ENCODE measurements at places on chromosomes 2 and 18. TPM values are rescaled to one million over a fixed set of nuclear protein-coding genes. Genes with fewer than 3 reads are reported as not detected.

CTAGE1 gene
- not detected for total RNA-seq

RBBP8 gene
- total RNA-seq = 14.0 TPM

DNA sequence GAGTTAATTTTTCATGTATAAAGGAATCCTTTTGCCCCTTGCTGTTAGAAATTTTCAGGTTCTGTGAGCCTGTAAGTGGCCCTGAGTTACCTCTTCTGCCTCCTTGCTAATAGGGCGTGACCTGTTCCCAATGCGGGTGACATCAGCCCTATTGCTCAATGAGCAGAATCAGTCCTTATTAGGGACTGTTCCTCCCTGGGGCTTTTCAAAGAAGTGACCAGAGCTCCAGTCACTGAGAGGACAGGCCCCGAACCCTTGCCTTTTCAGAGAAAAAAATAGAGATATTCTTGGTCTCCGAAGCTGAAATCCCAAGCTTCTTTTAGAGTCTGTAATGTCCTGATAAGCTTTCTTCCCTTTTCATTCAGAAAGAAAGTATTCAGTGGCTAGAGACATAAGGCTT lies 8.2 kb upstream of the APOB start:
- no peak for DNase-seq

DNA sequence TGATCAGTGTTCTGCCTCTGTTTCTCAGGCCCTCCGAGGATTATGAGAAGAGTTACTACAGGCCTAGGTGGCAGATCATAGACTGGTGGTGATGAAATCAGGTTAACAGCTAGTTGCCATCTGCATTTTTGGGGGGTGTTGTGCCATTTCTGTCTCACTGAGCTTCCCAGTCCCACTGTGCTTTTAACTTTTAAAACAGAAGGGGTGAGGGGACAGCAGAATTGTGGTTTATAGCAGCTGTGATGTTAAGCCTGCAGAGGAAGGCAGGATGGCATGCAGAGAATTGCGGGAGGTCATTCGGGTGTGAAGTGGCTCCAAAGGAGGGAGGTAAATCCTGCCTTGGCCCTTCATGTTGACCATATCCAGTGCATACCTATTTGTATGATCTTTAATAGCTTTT lies 5.0 kb downstream of the CAB39 start:
- DNase-seq = no peak

- DNase-seq = no peak
These were observed 12.9 kb upstream of the TEX51 start for GRCh38 chr2:126885751-126886210.

DNA sequence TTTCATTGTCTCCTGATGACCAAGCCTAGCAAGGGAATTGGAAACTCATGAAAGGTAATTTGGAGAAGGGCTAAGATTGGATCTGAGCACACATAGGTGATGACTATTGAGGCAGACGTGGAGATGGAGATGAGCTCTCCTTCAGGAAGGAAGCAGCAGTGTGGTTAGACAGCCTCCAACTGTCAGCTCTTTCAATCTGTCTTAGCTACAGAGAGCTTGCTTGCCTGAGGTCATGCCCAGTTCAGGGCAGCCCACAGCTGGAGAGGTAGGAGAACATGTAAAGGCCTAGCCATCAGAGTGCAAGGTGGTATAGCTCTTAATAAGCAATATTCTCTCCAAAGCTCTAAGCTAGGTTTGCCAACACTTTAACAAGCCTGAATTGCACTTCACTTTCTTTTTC lies 79.2 kb downstream of the THSD7B start:
- DNase-seq = no peak

DNA sequence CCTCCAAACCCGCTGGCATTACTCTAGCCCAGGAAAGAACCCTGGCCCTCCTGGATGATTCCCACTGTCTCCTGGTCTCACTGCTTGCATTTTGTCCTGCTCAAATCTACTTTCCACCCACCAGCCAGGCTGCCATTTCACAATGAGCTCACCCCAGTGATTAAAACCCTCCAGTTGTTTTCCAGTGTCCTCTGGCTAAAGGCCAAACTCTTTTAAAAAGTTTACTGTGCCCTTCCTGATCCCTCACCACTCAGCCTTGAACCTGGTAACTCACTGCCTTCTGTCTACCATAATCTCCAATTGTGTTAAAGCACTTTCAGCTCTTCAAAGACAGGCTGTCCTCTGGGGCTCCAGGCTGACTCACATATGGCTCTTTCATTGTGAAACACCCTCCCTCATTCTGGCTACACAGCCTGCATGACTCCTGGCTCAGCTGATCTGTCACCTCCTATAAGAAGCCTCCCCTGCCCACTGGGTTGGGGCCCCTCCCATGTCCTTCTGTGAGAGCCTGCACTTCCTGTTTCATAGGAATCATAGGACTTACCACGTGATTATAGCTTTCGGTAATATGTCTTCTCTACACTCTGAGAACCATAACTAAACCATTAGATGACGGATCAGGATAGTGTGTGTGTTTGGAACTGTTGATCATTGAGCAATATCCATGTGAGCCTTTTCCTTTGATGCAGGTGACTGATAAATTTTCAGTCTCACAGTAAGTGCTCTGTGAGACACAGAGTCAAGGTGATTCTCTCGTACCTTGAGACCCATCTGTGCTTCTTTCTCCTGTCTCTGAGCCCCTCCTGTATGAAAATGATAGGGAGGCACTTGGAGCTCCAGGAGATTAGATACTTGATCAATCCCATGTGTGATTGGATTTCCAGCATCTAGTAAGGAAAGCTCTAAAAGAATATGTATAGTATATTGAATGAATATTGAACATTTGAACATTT lies 590.8 kb upstream of the ID2 start:
- no peak for DNase-seq

RFTN2 gene
- total RNA-seq = 9.8 TPM
